A375 (cell line): ENCODE measurements at places on chromosomes 5 and 9. TPM values are rescaled to one million over a fixed set of nuclear protein-coding genes. Genes with fewer than 3 reads are reported as not detected.

The NR2F1-AS1 gene
- 4.2 and 6.8 TPM in 2 replicates for total RNA-seq

The FBN2 gene
- total RNA-seq: 0.04 and 0.16 TPM in 2 replicates

The SLC45A2 gene
- total RNA-seq: 0.49 and 0.69 TPM in 2 replicates

The PIP5KL1 gene
- 2.7 and 6.8 TPM in 2 replicates for total RNA-seq

The SLC46A2 gene
- total RNA-seq: not detected in 2 replicates

The TEK gene
- 0.16 and 0.30 TPM in 2 replicates for total RNA-seq

The BTNL3 gene
- not detected in 2 replicates for total RNA-seq

The RETREG1 gene
- 8.4 and 8.5 TPM in 2 replicates for total RNA-seq

The ZNF366 gene
- not detected in 2 replicates for total RNA-seq

The BRINP1 gene
- total RNA-seq: not detected in 2 replicates

The CD14 gene
- total RNA-seq: 0.30 and 0.66 TPM in 2 replicates

The PCDHGB7 gene
- total RNA-seq: 0.72 and 0.90 TPM in 2 replicates

The CDKN2A gene
- total RNA-seq: 7.8 and 14.4 TPM in 2 replicates

The NXNL2 gene
- total RNA-seq: 0.49 and 0.56 TPM in 2 replicates

The TMEM252 gene
- total RNA-seq: not detected in 2 replicates

The SCAMP1 gene
- 17.6 and 20.3 TPM in 2 replicates for total RNA-seq

The C9 gene
- total RNA-seq: not detected in 2 replicates

The SPEF2 gene
- total RNA-seq: 5.5 and 7.5 TPM in 2 replicates
